ENCODE measurements at places on chromosomes 16 and 17. TPM values are rescaled to one million over a fixed set of nuclear protein-coding genes. Genes with fewer than 3 reads are reported as not detected.

DNA sequence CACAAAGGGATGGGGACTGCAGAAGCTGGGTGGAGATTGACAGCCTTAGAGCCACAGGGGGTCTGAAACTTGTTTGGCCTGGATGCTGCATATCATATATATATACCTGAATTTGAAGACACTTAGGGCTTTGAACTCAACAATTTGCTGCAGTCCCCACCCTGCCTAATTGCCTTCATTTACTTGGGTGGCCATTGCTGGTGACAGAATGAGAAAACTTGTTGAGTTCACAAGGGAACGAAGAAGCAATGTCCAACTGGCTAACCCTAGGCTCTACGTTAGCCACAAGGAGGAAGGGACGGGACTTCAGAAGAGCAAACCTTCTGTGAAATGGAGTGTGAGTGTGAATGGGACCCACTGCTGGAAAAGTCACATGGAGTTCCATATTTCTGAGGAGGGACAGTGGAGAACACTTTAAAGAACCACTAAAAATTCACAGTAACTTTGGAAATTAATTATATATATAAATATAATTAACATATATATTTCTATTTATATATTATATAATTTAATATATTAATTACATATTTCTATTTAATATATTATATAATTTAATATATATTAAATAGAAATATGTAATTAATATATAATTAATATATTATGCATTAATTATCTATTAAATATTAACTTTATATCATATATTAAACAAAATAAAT lies 215.3 kb upstream of the SOX9 start:
- H3K27ac ChIP-seq, result no peak overlapping the region
- no peaks in the 10 kb centered on the region for H3K27me3 ChIP-seq
- no peaks in the 10 kb centered on the region for H3K4me1 ChIP-seq
- H3K36me3 ChIP-seq, result no peaks in the 10 kb centered on the region

DNA sequence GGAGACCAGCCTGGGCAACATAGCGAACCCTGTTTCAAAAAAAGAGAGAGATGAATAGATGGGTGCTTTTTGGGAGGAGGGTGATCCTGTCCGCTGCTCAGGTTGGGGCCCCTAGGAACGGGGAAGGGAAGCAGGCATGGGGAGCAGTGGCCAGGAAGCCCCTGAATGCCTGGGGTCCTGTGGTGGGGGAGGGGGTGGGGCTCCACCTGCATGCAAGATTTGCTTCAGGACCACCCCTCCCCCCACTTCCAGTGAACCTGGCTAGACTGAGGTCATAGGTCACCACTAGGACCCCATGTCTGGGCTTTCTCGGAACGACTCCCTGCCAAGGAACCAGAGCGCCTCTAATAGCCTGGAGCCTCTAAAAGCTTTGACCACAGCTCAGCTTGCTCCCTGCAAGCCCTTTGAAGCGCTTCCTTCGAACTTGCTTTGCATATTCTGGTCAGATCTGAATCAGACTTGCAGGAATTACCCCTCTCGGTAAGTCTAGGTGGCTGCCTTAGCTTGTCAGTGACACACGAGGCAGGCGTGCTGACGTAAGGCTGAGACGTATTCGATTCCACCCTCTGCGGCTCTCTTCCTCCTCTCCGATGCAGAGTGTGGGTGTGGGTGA lies 3.7 kb downstream of the SOCS3 start:
- H3K4me1 ChIP-seq, result peaks cover 54% of the 10 kb centered on the region
- peak; percentile 61 for DNase-seq
- H3K27ac ChIP-seq, result no peak overlapping the region
- H3K4me3 ChIP-seq, result no peak overlapping the region
- H3K27me3 ChIP-seq, result peaks cover 61% of the 10 kb centered on the region

The CDIP1 gene
- total RNA-seq, result 32.6 TPM

DNA sequence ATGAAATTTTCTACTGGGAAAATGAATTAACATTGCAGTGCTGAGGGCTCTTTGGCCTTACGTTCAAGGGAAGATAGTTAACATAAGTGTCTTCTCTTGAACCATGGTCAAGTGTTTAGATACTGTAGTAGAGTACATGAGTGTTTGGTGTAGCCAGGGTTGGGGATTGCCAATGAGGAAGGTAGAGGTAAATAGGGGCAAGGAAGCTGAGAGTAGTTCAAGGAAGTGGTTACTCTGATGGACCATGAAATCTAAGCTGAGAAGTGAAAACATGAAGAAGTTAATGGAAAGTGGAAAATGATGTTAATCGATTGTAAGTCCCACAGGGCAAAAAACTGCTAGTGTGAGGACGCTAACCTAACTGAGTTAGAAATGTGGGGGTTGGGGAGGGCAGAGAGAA lies 249.6 kb upstream of the AXIN2 start:
- H3K4me1 ChIP-seq, result no peaks in the 10 kb centered on the region
- no peak for DNase-seq
- H3K36me3 ChIP-seq, result no peaks in the 10 kb centered on the region
- no peak overlapping the region for H3K4me3 ChIP-seq
- no peak overlapping the region for H3K27ac ChIP-seq

- H3K27me3 ChIP-seq, result no peaks in the 10 kb centered on the region
- peak overlapping the region; percentile 93 for H3K4me3 ChIP-seq
- no peak overlapping the region for H3K27ac ChIP-seq
- peaks cover 18% of the 10 kb centered on the region for H3K4me1 ChIP-seq
- H3K36me3 ChIP-seq, result peaks cover 3% of the 10 kb centered on the region
- DNase-seq, result no peak
Measured at GRCh38 chr17:35811759-35812158, 2.5 kb downstream of the TAF15 start.

GRCh38 chr17:40949418-40949817 lies 12.0 kb upstream of the KRT23 start:
- H3K4me3 ChIP-seq, result no peak overlapping the region
- H3K27ac ChIP-seq, result peak overlapping the region; percentile 23
- no peaks in the 10 kb centered on the region for H3K36me3 ChIP-seq
- peaks cover 37% of the 10 kb centered on the region for H3K4me1 ChIP-seq

DNA sequence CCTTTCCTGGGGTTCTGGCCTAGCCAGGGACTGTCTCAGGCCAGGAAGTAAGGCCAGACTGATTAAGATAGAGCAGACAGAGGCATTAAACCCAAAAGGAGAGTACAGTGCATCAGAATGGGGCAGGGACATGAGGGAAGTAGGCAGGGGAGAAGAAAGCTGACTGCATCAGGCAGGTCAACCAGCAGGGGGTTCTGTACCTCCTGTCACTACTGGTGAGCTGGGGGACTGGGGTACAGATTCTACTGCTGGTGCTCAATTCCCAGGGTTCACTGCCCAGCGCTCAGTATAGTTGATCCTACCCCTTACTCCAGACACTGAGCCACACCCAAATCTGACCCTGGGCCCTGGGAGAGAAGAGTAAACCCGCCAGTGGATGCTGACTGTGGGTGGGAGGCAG lies 12.9 kb upstream of the MTMR4 start:
- H3K4me1 ChIP-seq, result peaks cover 21% of the 10 kb centered on the region
- no peak for DNase-seq
- no peaks in the 10 kb centered on the region for H3K36me3 ChIP-seq
- peaks cover 3% of the 10 kb centered on the region for H3K27me3 ChIP-seq

DNA sequence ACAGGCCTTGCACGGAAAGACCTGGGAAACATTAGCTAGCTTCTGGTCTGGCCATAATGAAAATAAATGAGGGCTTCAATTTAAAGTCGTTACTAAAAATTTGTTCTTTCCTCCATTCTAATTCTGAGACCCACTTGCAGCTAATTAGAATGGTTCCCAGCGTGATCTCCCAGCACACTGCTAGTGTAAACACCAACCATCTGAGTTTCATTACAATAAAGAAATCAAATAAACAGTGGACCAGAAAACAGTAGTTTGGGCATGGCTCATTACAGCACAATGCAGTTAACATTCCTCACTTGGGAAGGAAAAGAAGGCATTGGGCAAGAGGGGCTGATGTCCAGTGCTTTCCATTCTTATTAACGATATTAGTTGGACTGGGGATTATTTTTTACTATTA lies 410.9 kb upstream of the SOX9 start:
- H3K36me3 ChIP-seq, result no peaks in the 10 kb centered on the region
- H3K4me1 ChIP-seq, result peaks cover 31% of the 10 kb centered on the region
- no peak overlapping the region for H3K4me3 ChIP-seq
- H3K27ac ChIP-seq, result peak overlapping the region; percentile 41
- H3K27me3 ChIP-seq, result no peaks in the 10 kb centered on the region

GRCh38 chr16:19659554-19659953 lies 58.5 kb downstream of the KNOP1 start:
- peaks cover 5% of the 10 kb centered on the region for H3K36me3 ChIP-seq
- H3K27me3 ChIP-seq, result no peaks in the 10 kb centered on the region
- H3K27ac ChIP-seq, result no peak overlapping the region
- DNase-seq, result no peak

The SMIM5 gene
- total RNA-seq, result not detected

- no peaks in the 10 kb centered on the region for H3K27me3 ChIP-seq
- H3K36me3 ChIP-seq, result no peaks in the 10 kb centered on the region
- no peak for DNase-seq
Measured at GRCh38 chr17:4769628-4770027, 2.1 kb upstream of the TM4SF5 start.

The NACA2 gene
- not detected for total RNA-seq

The NFE2L1 gene
- total RNA-seq, result 104 TPM

The ITGAL gene
- not detected for total RNA-seq

- no peak overlapping the region for H3K4me3 ChIP-seq
- H3K4me1 ChIP-seq, result no peaks in the 10 kb centered on the region
- DNase-seq, result peak; percentile 86
- no peak overlapping the region for H3K27ac ChIP-seq
Measured at GRCh38 chr17:27654654-27655524, 23.9 kb downstream of the LGALS9 start.

DNA sequence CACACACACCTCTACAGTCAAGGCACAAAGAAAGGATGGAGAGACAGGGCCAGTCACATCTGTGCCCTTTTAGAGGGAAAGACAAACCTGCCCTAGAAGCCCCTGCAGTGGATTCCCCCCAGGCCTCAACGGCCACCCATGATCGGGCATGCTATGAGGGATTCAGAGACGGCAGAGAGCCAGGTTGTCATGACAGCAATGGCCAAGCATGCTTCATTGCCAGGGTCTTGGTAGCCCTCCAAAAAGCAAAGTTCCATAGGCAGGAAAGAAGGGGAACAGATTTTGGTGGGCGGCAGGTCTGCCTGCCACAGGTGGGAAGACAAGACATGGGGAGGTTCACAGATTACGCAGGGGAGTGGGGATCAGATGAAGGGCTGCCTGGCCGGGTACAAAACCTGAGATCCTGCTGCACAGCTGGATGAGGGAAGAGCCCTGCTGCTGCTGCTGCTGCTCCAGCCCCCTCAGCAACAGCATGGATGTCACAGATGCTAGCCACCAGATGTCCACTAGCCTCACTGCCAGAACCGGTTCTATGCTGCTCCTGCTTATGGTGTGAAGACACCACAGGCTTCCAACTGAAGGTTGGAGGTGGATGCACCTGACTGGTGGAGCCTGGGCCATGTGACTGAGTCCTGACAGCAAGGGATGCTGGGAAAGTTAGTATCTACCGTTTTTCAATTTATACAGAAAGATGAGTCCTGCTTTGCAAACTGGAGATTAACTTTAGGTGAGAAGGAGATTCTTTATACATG lies 17.8 kb downstream of the ACTG1 start:
- DNase-seq, result peak; percentile 10
- no peak overlapping the region for H3K4me3 ChIP-seq
- H3K4me1 ChIP-seq, result peaks cover 6% of the 10 kb centered on the region
- H3K27ac ChIP-seq, result no peak overlapping the region

DNA sequence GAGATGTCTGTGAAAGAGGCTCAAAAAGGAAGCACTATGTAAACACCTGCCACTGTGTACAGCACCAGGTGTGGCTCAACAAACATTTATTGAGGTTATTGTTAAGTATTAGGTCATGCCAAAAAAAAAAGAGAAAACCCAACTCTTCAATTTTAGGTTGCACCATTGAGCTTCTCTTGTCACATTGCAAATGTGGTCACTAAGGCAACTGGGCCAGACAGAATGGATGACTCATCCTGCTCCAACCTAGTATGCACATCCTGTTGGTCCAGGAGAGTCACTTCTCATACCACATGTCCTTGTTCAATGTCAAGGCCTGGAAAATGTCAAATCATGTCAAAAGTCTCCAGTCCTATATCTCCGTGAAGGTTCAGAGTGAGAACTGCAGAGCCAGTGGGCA lies 25.0 kb downstream of the HOXB1 start:
- H3K4me1 ChIP-seq, result no peaks in the 10 kb centered on the region
- peaks cover 94% of the 10 kb centered on the region for H3K27me3 ChIP-seq

- no peak for DNase-seq
- H3K4me3 ChIP-seq, result no peak overlapping the region
- H3K36me3 ChIP-seq, result no peaks in the 10 kb centered on the region
- peaks cover 7% of the 10 kb centered on the region for H3K4me1 ChIP-seq
Measured at GRCh38 chr17:12415031-12415430, 250.7 kb upstream of the MYOCD start.

The ZNF423 gene
- total RNA-seq, result 42.3 TPM

- no peak for DNase-seq
- no peaks in the 10 kb centered on the region for H3K27me3 ChIP-seq
- no peak overlapping the region for H3K4me3 ChIP-seq
Measured at GRCh38 chr17:75809631-75810111, 25.1 kb downstream of the UNK start.

DNA sequence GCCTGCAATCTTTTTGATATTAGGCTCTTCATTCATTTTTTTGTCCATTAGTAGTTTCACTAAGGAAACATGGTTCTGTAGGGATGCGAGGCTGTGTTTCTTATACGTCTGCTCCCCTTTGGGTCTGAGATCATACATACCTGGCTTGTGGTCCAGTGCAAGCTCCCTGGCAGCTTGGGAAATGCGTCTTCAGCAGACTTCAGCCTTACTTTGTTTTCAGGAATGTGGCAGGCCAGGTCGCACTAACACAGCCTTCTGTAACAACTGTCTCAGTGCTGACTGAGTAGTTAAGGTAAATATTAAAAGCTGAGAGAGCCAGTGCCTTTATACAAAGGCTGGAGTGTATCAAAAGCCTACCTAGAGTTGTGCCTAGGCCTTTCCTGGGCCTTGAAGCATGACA lies 970.5 kb upstream of the EEF2KMT start:
- H3K27me3 ChIP-seq, result no peaks in the 10 kb centered on the region
- H3K36me3 ChIP-seq, result no peaks in the 10 kb centered on the region
- peak; percentile 22 for DNase-seq
- no peak overlapping the region for H3K27ac ChIP-seq
- peaks cover 4% of the 10 kb centered on the region for H3K4me1 ChIP-seq

DNA sequence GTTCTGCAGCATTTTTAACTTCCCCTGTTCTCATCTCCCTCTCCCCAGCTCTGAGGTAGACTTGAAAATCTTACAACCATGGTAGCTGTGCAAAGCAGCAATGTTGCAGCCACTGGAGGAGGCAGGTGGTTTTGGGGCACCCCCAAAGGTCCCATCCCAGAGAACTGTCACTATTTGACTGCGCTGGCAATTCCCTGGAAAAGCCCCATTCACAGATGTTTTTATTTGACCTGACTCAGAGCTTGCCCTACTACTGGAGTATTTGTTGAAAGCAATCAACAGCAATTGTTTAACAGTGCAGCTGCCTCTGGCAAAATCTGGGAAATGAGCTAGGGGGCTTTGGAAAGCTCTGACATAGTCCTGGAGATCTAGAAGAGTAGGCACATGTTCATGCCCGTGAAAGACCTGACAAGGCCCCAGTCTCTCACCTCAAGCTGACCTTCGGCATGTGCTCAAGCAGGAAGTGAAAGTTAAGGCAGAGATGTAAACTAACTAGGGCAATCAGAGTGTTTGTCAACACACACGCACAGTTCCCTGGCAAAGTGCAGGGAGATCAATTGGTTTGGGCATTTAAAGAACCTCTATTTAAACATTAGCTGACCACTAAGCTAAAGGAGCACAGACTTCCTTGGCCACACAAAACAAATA lies 19.7 kb upstream of the PIK3R5 start:
- no peak for DNase-seq
- H3K36me3 ChIP-seq, result no peaks in the 10 kb centered on the region
- no peak overlapping the region for H3K4me3 ChIP-seq
- no peaks in the 10 kb centered on the region for H3K27me3 ChIP-seq

GRCh38 chr17:42895185-42895555 lies 5.4 kb upstream of the G6PC1 start:
- H3K27me3 ChIP-seq, result no peaks in the 10 kb centered on the region
- no peak overlapping the region for H3K4me3 ChIP-seq

Measured in neural progenitor cell (in vitro differentiated cells).